ENCODE measurements at places on chromosomes 5 and 9.

GRCh38 chr9:86009133-86009532, 68.2 kb downstream of the NAA35 start:
- DNase-seq = no peak

- no peak for DNase-seq
Measured at GRCh38 chr9:130191749-130192120, 19.5 kb downstream of the NCS1 start.

- no peak for DNase-seq
Measured at GRCh38 chr5:1037671-1038416, 29.2 kb downstream of the NKD2 start.

DNA sequence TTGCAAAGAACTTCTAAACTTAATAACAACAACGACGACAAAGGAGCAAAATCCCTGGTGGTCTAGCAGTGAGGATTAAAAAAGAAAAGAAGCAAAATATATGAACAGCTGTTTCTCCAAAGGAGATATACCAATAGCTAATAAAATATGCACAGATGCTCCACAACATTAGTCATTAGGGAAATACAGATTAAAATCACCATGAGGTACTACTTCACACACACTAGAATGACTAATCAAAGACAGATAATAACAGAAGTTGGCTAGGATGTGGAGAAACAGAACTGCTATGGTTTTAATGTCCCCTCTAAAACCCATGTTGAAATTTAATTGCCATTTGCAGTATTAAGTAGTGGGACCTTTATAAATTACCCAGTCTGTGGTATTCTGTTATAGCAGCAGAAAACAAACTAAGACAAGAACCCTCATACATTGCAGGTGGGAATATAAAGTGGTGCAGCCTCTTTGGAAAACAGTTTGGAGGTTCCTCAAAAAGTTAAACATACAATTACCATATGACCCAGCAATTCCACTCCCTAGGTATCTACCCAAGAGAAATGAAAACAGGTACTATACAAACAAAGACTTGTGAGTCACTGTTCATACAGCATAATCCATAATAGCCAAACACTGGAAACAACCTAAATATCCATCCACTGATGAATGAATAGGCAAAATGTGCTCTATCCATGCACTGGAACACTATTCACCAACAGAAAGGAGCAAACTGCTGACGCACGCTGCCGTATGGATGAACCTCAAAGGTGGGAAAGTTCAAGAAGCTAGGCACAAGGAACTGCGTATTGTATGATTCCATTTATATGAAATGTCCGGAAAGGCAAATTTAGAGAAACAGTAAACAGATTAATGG, 11.4 kb upstream of the DUSP1 start:
- DNase-seq = peak; percentile 68

DNA sequence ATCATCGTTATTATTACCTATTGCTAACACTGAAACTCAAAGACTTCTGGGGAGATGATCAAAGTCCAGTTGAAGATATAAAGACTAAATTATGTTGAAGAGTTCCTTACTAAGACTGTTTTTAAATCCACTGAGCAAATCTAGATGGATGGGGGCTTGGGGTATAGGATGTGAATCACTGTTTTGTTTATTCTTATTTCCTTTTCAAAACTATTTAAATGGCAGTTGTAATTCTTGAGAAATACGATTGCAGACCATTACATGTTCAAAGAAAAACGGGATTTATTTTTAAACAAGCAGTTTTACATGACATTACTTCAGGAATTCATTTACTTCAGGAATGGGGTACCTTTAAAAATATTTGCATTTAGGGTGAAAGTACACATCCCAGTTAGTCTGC, 4.3 kb downstream of the RASGRF2 start:
- peak; percentile 5 for DNase-seq

DNA sequence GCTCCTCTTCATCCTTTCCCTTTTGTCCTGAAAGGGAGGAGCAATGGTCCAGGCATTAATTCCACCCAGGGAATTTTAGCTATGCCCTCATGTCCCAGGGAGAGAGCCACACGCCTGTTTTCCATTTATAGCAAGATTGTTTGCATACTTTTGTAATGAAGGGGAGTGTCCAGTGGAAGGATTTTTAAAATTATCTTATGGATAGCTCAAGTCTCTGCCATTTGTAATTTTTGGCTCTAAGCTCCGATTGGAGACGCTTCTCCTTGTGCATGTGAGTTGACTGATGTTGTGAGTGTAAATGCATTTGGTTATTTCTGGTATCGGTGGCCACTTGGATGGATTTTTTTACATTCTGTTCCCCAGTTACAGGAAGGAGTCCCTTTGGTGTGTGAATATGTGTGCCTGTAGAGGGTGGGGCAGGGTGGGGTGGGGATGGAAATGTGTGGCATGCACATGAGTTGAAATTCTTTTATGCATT, 7.2 kb upstream of the RPL26L1 start:
- peak; percentile 86 for DNase-seq

GRCh38 chr9:6055216-6055615, 39.8 kb upstream of the RANBP6 start:
- peak; percentile 80 for DNase-seq

GRCh38 chr5:81866994-81867393, 104.8 kb upstream of the ATG10 start:
- DNase-seq = no peak

GRCh38 chr5:105968981-105969380, 1701.8 kb downstream of the EFNA5 start:
- DNase-seq = no peak

- DNase-seq = peak; percentile 26
Measured at GRCh38 chr5:79077680-79078365, 8.3 kb downstream of the BHMT2 start.

DNA sequence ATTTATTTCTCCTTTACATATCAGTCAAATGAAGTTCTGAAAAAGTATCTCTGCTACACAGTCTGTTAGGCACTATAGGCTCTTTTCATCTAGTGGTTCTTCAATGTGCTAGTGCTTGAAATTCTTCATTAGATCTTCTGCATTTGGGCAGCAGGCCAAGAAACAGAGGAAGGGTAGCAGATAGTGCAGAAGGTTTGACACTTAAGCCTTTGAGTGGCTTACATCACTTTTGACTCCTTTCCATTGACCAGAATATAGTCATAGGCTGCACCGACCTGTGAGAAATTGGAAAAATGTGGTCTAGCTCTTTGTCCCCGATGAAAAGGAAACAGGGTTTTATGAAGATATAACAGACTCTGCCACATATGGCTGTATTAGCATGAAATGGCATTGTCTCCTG, 459.5 kb upstream of the PTGER4 start:
- DNase-seq = no peak

DNA sequence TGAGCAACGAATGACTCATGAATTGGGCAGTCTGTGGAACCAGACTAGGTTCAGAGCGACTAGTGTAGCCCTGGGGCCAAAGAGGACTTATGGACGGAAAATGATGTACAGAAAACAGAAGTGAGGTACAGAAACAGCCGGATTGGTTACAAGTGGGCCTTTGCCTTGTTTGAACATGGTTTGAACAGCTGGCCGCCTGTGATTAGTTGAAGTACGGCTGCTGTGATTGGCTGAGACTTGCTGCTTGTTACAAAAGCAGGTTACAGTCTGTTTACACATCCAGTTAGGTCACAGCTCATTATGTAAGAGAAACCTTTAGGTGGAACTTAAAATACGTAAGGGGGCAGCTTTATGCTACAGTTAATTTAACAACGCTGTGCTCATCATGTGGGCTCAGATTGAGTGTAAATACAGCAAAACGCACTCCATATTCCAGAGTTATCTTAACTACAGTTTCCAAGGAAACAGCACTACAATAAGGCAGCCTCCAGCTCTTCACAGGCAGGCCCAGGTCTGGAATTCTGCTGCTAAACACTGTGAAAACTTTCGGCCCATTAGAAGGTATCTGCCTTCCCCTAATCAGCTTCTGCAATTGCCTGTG, 6.5 kb downstream of the AMACR start:
- peak; percentile 21 for DNase-seq

DNA sequence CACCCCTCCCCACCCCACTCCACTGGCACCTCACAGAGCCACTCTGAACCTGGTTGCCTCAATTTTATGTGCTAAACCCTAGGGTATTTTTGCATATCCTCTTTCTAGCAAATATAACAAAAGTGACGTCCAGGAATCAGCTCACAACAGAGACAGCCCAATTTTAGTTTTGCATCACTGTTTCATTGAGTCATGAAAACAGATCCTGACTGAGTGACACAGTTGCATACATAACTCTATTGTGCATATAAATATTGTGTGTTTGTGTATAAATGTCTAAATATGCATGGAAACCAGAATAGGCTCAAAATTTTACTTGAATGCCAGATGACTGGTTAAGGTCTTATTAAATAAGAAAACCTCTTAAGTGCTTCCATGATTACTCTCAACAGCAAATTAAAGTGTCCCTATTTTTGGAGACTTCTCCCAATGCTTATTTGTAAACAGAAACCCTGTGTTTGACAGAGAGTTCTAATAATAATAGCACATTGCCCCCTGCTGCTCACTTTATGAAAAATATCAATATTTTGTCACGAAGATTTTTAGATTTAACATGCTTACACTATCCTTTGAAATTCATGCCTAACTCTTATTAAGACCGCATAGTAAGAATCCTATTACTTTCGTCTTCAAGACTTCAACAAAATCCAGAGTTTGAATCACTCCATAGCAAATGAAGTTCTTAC, 75.5 kb upstream of the PRRC1 start:
- peak; percentile 34 for DNase-seq

DNA sequence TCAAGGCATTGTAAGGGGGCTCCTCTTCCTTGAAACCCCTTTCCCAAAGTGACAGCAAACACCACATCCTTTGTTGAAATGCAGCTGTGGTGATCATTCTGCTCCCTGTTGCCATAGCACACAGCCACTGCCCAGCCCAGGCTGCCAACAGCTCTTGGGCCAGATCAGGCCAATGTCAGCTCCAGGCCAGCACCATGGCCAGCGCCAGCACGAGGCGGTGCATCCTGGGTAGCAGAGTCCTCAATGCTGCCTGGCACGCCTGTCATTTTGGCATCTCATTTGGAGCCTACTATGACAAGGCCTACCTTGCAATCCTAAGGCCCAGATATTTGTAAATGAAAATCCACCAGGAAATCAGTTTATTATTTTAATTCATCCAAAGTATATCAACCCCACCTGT, 390.6 kb downstream of the DNAH5 start:
- peak; percentile 26 for DNase-seq

DNA sequence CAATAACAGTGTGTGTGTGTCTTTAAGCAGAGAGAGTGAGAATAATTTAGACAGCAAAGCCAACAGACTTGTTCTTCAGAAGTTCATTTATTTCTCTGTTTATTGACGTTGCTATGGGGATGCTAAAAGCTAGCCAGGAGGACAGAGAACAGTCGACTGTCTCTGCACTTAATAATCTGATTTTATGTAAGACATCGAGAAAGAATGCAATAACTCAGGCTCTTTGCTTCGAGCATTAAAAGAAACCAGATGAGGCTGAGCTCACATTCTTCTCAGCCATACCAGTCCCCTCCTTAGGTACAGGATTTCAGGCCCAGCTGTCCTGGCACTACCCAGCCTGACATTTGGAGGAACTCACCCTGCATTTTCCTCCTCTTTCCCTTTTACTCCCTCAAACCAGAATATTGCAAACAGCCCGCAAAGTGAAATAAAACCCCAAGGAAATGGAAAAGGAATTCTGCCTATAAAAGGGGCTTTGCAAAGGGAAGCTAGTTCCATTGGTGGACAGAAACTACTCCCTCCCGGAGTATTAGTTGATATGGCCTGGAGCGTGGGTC, 44.5 kb upstream of the DPYSL3 start:
- DNase-seq = peak; percentile 67

DNA sequence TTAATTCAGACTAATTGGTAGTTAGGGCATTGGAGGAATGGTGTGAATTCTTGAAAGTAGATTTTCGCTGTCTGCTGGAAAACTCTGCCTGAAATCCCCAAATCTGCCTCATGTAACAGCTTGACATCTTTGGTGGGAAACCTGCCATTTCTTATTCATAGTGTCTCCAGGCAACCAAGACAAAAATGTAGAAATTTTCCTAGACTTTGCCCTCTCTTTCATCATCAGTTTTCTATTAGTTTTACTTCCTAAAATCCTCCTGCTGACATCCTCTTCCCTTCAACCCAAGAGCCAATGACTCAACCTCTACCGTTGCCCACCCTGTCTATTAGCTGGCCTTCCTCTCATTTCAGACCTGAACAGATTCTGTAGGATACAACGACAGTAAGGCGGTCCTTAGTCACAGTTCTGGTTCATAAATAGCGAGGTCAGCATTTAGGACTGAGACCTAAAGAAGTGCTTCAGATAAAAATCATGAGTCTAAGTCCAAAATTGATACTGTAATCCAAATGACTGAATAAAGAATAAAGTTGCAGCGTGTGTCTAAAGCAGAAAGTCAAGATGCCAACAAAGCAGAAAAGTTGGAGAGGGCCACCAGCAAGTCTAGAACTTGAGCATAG, 133.9 kb downstream of the MUSK start:
- DNase-seq = peak; percentile 53

- no peak for DNase-seq
Measured at GRCh38 chr5:19048726-19049125, 939.3 kb downstream of the CDH18 start.

GRCh38 chr5:159669559-159669958, 246.7 kb upstream of the ADRA1B start:
- no peak for DNase-seq

DNA sequence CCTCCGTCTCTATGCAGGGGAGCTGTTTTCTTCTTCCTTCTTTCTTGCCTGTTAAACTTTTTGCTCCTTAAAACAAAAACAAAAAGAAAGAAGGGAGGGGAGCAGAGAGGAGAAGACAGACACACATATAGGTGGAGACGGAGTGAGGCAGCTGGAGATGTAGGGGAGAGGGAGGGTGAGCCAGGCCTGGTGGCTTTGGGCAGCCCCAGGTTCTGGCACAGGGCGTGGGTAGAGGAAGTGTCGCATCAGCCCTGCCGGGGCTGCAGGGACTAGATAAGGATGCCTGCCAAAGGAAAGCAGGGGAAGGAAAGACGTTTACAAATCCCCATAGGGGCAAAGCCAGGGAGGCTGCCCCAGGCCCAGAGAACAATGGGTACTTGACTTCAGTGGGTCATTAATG, 38.7 kb upstream of the PTGS1 start:
- no peak for DNase-seq

- no peak for DNase-seq
Measured at GRCh38 chr5:170144286-170145023, 38.8 kb downstream of the FOXI1 start.

DNA sequence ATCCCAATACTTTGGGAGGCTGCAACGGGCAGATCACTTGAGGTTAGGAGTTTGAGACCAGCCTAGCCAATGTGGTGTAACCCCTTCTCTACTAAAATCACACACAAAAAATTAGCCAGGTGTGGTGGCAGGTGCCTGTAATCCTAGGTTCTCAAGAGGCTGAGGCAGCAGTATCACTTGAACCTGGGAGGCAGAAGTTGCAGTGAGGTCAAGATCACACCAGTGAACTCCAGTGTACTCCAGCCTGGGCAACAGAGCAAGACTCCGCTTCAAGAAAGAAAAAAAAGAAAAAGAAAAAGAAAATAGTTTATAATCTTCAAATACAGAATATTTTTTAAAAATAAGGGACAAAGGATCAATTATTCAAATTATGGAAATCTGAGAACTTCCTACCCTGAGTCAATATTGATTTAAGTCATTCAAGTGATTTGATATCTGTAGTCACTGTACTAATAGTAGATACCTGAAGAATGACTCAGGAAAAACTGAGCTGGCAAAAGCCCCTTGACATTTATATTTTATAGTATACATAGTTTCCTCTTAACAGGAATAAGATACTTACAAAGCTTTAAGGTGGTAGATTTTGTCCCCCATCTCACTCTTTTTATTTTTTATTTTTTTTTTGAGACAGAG, 61.8 kb downstream of the PTBP3 start:
- DNase-seq = peak; percentile 20

Measured in EL (cell line).